Activated T-helper 1 cell treated with anti-CD3 and anti-CD28 coated beads, Interleukin-12 subunit alpha, Interleukin-12 subunit beta, Interleukin-2, Interleukin-4 antibody, amounts not matched to agents 30 ng/mL and 10 ng/mL and 1 ng/mL, durations not matched to agents 14 hours and 24 hours and 36 hours (primary cell): ENCODE measurements at places on chromosomes 1 and 21. TPM values are rescaled to one million over a fixed set of nuclear protein-coding genes. Genes with fewer than 3 reads are reported as not detected.

- DNase-seq = no peak
Measured at GRCh38 chr21:42913476-42913875, 12.0 kb downstream of the ERVH48-1 start.

DNA sequence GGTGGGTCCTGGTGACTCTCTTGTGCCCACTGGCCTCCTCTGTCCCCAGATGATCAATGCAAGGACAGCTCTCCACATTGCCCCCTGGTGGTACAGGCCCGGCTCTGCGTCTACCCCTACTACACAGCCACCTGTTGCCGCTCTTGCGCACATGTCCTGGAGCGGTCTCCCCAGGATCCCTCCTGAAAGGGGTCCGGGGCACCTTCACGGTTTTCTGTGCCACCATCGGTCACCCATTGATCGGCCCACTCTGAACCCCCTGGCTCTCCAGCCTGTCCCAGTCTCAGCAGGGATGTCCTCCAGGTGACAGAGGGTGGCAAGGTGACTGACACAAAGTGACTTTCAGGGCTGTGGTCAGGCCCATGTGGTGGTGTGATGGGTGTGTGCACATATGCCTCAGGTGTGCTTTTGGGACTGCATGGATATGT is 10.8 kb downstream of the ADAMTSL4 start:
- DNase-seq = peak; percentile 68

GRCh38 chr1:19122668-19123067 is 87.4 kb downstream of the UBR4 start:
- no peak for DNase-seq

The LY9 gene
- total RNA-seq = 0.49 and 0.71 TPM in 2 replicates

- DNase-seq = no peak
Measured at GRCh38 chr21:31730712-31731055, 1.2 kb downstream of the SCAF4 start.

- no peak for DNase-seq
Measured at GRCh38 chr1:66539491-66539890, 5.5 kb downstream of the SGIP1 start.

DNA sequence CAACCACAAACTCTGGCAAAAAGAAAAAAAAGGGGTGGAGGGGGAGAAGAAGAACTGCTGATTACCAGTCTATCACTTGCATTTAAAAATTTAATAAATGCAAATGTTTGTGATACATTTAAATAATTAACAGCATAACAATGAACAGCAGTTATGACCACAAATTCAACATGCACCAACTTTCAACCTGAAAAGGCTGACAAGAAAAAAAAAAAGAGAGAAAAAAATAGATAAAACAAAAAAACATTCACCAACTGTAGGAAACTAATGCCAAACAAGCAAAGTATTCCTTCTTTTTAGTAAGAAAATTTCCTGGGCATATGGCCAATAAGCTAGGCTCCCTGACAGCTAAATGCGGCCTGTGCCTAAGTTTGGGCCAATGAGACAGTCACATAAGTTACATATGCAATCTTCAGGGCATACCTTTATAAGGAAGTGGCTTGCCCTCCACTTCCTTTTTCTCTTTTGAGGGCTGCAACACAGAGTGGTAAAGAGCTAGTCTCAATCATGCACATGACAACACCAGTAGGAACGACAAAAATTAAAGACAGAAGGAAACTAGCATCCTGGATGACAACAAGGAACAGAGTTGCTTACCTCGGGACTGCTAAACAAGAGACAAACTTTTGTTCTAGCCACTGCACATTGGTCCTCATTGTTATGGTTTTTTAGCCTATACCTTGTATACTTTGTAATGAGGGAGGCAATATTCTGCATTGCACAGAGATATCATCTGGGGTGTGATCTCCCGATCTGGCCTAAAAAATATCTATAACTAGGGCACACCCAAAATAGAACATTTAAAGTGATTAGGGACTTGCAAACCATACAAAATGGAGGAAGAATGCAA is 24.2 kb upstream of the PHTF1 start:
- DNase-seq = peak; percentile 41

DNA sequence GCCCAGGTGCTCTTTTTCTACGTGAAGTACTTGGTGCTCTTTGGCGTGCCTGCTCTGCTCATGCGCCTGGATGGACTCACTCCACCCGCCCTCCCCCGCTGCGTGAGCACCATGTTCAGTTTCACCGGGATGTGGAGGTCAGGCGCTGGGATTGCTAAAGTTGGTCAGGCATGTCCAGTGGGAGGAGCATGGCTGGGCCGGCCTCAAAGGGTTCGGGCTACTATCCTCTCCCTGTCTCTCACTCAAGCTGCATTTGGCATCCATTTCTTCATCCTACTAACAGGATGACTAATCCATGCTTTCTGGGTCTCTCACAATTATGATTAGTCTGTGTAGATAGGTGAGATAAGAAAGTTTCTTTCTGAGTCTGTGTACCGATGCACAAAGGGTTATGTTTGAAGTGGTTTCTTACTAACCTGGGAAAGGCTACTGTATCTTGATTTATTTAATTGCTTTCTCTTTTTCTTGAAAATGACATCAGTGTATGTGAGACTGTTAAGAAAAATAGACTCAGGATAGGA is 135.9 kb downstream of the HHAT start:
- no peak for DNase-seq

- DNase-seq = no peak
Measured at GRCh38 chr1:111980686-111981085, 8.8 kb downstream of the KCND3 start.

The C1QB gene
- total RNA-seq = not detected in 2 replicates

DNA sequence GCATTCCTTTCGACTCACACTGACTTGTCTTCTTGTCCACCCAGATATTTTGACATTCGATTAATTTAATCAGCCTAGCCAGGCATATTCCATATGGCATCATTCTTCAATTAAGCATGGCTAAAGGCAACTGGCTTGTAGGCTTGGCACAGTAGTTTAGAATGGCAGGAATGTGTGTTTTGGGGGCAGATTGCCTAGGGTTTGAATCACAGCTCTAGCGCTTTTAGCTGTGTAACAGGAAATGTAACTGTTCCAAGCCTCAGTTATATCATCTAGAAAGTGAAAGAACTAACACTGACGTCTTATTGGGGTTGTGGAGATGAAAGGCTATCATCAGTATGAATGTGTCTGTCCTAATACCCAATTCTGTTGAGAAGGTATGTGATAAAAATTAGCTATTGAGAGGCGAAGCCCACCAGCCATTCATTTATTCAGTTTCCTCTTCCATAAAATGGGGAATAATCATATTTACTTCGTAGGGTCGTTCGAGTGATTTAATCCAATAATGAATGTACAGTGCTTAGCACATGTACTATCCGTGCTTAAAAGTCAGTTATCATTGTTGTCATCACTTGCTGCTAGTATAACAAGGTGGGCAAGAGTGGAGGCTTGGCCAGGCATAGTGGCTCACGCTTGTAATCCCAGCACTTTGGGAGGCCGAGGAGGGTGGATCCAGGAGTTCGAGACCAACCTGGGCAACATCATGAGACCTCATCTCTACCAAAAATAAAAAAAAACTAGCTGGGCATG is 41.6 kb upstream of the GRHL3 start:
- DNase-seq = no peak
